ENCODE measurements at places on chromosomes 2 and 18.
A peak's percentile ranks its signal among the peaks of the same experiment; 100 is the strongest.

DNA sequence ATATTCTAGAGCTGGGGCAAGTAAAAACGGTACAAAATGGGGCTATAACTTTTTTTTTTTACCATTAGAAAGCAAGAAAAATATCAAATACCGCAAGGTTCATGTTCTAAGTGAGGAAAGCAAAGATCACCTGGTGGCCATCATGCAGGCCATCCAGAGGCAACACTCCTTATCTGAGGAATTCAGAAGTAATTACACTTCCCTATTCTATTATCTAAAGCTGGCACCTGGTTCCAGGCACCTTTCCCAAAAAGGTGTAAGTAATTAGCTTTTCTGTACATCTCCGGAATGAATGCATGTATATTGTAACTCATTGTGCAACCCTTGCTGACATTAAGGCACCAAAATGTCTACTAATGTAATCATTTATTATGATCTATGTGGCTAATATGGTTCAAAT is 152.5 kb upstream of the GYPC start:
- DNase-seq: no peak

GRCh38 chr2:214648520-214648919 is 161.0 kb downstream of the BARD1 start:
- no peak for DNase-seq

DNA sequence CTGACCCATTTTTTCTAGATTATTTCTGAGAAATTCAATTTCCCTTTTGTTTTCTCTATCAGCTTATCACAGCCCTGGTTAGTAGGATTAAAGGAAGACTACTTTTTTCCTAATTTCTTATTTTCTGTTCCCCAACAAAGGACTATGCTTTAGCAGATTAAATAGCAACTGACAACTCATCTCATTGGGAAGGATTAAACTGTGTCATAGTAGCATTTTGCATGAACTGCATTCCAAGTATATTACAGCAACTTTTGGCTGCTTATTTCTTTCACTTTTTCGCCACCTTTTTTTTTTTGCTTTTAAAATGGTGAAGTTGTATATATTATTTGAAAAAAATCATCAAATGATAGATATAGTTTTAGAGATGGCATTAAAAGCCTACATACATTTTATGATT is 570.3 kb downstream of the FBXO15 start:
- no peak for DNase-seq

DNA sequence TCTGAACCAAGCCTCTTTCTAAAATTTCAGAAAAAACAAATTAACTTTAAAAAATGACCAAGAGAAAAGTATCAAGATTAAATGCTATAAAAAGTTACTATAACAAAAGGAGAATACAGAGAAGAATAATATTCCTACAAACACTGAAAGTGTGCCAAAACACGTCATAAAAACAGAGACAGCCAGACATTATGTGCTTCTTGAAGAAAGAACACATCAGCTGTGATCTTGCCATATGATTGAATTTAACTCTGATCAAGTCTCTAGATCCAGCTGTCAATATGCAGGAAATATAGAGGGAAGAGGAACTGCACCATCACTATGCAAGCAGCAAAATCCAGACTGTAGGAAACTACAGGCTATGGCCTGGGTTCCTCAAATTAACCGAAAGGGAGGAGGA is 33.7 kb upstream of the COL5A2 start:
- DNase-seq: no peak

GRCh38 chr2:43086451-43087221 is 139.8 kb downstream of the ZFP36L2 start:
- DNase-seq: peak; percentile 75

DNA sequence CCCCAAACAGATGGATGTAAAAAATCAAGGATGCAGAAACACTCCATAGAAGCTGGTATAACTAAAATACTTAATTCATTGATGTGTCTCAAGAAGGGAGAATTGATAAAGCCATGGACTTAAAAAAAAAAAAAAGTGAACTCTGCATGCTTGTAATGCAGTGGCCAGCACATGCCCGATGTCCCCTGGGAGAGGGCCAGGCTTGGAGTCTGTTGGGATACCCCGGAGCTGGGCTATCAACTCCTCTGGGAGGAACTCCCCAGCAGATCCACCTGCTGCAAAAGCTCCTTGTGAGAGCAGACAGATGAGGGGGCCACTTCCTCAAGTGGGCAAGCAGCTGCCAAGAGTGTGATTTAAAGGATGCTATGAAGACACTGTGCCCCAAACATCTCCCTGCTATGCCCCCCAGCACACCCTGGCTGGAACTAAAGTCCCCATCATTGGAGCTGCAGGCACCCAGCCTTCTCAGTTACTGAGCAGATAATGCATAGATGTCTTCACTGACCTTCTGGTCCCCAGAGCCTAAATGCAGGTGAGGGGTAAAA is 311.5 kb upstream of the ID2 start:
- no peak for DNase-seq

DNA sequence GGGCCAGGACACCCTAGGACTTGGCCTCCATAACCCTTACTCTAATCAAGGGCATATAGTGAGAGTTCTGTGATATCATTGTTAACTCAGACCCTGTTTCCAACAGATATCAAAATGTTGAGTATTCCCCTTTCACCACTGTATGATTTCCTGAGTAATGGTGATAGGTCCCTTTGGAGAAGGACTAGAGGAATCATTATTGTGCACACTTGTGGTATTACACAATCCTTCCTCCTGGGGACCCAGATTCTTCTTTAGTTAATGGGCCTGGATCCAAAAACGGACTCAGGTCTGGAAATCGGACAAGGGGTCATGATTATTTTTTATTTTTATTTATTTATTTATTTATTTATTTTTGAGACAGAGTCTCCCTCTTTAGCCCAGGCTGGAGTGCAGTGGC is 23.5 kb downstream of the PRKRA start:
- no peak for DNase-seq

All from T1000 (cell line).